ENCODE measurements at places on chromosomes 1 and 21.

DNA sequence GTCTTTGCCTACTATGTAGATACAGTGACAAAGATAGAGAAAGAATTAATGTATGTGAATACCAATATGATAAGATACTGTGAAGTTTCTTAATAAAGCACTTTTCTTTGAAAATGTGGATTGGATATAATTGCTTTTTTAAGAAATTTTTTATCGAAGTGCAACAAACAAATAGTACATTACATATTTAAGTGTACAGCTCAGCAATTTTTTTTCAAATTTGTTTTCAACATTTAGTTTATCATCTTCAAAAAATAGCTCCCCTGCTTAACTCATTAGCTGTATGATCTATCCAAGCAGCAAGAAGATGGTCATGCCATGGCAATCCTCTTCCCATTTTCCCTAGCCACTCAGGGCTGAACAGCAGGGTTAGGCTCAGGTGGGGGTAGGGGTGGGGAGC, 40.5 kb downstream of the NEK7 start:
- no peak for DNase-seq

GRCh38 chr21:33690874-33691273, 48.6 kb downstream of the ITSN1 start:
- no peak for DNase-seq

DNA sequence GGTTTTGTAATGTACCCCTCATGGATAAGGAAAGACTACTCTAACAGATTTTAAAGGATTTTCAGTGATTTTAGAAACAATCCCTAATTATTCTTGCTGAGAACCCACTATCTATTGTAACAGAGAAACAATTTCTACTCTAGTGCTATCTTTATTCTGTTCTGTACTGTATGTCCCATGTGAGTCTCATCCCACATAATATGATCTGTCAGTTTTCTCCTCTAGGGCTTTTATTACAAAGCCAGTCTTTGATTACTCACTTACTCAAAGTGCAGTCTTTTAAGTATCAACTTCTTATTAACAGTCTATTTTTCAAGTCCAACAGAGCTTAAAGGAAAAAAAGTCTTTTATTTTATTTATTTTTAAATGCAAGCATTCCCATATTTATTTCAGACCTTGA, 54.8 kb downstream of the CTH start:
- DNase-seq, result no peak

- DNase-seq, result no peak
Observed at GRCh38 chr1:4494027-4494426, 160.4 kb upstream of the AJAP1 start.

GRCh38 chr21:45234965-45235364, 52.7 kb downstream of the POFUT2 start:
- DNase-seq, result no peak

DNA sequence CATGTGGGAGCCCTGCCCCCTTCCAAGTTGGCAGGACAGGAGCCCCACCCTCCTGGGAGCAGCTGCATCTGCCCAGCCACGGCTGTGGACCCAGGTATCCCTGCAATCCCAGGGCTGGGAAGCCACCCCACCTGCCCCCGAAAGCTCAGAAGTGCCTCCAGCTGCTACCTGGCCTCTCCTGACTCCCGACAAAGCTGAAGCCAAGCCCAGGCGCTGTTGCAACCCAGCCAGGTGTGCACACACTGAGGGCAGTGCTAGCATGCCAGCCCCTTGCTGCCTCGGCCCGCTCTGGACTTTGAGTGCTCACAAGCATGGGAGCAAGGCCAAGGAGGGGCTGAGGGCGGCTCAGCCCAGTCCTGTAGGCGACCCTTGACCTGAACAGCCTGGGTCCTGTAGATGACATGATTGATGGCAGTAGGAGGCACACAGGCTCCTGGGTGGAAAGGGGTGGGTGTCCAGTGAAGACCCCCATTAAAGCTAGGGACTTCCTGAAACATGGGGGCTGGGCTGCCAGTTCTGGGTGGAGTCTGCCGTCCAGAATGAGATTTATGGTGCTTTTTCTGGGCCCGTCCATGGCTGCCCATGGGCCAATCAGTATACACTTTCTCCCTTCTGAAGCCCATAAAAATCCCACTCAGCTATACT, 2.8 kb upstream of the SSU72 start:
- DNase-seq, result no peak

GRCh38 chr1:110012100-110012780, 22.2 kb upstream of the STRIP1 start:
- DNase-seq, result no peak

GRCh38 chr1:213397638-213398037, 346.6 kb downstream of the RPS6KC1 start:
- no peak for DNase-seq

DNA sequence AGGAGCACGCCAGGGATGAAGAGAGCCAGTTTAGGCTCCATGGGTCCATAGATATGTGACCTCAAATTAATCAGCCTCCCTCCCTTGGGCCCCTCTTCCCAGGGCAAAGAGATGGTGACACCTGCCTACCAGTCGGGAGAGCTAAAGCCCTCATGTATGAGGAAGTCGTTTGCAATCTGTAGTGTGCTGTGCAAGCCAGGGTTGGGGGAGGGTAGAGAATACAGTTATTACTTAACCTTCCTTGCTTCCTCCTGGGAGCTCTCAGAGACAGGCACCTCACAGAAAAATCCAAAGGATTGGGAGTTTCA, 4.0 kb downstream of the PGLYRP4 start:
- DNase-seq, result no peak

DNA sequence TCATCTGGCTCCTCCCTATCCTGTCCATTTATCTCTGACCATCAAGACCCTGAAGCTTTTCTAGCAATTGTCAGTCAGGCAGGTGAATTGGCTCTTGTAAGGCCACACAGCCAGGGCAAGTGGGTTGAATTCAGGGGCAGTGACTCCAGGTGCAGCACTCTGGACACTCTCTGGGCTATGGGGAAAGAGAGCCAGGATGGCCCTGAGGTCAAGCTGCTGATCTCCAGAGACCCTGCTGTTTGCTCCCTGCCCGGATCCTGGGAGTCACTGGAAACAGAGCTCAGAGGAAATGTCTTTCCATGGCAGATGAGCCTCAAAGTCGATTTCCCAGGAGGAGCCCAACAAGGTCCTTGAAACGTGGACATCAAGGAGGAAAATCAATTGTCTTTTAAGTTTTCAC, 184.4 kb downstream of the C1orf94 start:
- DNase-seq, result no peak

GRCh38 chr21:33854604-33855003, 61.0 kb downstream of the ATP5PO start:
- DNase-seq, result no peak

DNA sequence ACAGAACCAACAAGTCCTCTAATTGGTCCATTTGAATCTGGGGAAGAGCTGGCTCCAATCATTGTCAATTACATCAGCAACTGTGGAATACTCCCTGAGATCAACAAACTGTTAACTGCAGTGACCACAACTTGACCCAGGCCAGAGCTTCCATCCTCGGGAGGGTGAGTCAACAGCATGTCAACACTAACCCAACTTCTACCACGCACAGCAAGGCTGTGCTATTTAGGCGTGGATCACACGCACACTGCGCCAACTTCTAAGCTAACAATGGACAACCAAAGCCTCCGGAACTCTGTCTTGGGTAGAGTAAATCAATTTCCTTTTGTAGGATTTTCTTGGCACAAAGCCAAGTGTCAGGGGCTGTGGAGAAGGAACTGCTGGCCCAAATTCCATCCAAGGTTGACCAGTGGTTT, 30.4 kb downstream of the APP start:
- DNase-seq, result peak; percentile 67

DNA sequence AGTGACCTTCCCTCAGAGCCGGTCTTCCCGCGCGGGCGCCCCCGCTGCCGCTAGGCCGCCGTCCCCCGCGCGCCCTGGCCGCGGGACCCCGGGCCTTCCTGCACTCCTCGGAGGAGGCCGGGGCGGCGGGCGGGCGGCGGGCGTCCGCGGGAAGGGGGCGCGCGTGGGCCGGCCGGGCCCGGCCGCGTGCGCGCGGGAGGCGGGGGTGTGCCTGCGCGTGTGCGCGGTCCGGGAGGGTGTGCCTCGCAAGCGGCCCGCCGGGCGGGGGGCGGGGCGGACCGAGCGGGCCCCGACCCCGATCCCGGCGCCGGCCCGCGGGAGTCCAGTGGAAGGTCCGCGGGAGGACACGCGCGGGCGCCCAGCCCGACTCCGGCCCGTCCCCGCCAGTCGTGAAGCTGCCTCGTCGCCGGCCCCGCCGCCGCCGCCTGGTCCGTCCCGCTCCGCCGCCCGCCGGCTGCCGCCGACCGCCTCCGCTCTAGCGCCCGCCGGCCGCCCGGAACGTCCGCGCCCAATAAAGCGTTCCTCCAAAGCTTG, 438 bp downstream of the MRPS6 start:
- DNase-seq, result no peak

- DNase-seq, result no peak
Observed at GRCh38 chr1:43779266-43779665, 71.9 kb downstream of the ST3GAL3 start.

GRCh38 chr1:12315146-12315545, 85.3 kb downstream of the VPS13D start:
- no peak for DNase-seq

DNA sequence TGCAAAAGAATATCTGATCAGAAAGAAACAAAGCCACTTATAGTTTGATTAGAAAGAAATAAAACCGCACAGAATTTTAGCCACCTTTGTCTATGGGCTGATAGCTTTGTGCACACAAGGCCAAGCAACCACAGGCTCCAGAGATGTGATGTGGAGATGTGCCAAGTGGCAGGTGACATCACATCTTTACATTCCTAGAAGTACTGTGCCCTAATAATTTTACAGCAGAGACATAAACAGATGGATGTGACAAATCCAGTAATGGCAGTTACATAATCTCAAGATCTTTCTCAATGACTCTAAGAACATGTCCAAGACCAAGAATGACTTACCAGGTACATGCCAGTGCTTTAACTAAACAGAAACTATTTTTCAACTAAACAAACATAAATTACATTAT, 159.5 kb downstream of the LTN1 start:
- no peak for DNase-seq

DNA sequence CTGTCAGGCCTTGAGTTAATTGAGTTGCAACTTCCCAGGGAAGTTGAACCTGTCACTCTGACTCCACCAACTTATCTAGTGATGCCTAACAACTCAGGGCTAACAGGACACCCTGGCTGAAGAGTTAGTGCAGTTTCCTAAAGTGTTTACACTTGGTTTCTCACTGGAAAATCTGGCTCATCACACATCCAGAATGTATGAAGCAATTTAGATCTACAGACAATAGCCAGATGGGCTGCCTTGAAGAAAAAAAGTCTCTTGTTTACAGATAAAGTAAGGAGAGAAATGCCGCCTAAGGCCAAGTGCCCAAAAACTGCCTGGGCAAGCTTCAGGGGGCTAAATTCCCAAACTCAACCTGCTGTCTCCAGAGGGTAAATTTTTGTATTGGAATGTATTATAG, 446.3 kb upstream of the NCAM2 start:
- DNase-seq, result no peak
